HFFc6 (cell line): ENCODE measurements at places on chromosomes 7 and 10.

DNA sequence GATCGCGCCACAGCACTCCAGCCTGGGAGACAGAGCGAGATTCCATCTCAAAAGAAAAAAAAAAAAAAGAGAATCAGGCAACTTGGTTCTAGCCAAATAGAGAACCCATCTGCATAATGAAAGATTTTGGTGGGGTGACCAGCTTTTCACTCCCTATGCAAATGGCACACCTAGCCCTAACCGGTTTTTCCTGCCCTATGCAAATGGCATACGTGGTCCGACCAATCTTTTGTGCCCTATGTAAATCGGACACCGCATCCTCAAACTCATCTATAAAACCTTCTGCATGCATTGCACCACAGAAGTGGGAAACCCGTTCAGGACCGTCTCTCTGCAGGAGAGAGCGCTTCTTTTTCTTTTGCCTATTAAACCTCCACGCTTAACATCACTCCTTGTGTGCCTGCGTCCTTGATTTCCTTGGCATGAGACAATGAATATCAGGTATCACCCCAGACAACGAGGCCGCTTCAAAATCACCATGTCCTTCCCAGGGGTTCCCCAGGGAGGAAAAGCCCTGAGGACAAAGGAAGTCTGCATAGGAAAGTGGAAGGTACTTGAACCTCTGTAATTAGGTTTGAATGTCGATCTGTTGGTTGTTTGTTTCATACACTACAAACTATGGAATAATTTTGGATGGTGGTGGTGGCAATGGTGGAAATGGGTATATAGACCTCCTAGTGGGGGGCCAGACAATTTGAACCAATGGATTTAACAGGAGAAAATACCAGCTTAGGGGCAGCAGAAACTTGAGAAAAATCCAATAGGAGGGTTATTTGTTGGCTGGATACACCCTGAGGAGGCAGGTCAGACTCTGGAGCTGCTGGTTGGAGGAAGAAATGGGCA lies 396.2 kb downstream of the TYW1 start:
- no peaks in the 10 kb centered on the region for H3K4me1 ChIP-seq
- H3K27me3 ChIP-seq = peaks cover 10% of the 10 kb centered on the region
- no peak for DNase-seq
- no peak overlapping the region for H3K4me3 ChIP-seq
- no peaks in the 10 kb centered on the region for H3K36me3 ChIP-seq

DNA sequence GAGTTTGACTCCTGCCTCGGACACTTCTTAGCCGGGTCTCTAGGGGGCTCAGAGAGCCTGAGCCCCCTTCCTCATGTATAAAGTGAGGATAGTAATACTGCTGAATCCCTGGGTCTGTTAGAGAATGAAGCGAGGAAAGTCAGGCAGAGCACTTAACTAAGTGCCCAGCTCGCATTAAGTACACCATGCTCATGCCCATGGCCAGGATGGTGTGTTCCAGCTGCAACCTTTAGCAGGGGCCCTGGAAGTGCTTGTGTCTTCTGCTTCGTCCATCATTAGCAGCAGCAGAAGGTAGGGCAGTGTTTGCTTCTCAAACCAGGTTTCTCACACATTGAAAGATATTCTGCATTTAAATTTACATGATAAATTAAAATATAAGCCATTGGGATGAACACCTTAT lies 27.3 kb upstream of the WDFY4 start:
- no peak overlapping the region for H3K4me3 ChIP-seq
- peaks cover 43% of the 10 kb centered on the region for H3K4me1 ChIP-seq
- H3K36me3 ChIP-seq = peaks cover 11% of the 10 kb centered on the region
- peaks cover 8% of the 10 kb centered on the region; the same call in 1 of the 2 replicates for H3K27me3 ChIP-seq
- no peak for DNase-seq
- no peak overlapping the region for H3K27ac ChIP-seq

- peaks cover 51% of the 10 kb centered on the region for H3K4me1 ChIP-seq
- no peak overlapping the region for H3K27ac ChIP-seq
- DNase-seq = no peak
- H3K27me3 ChIP-seq = 0 out of 2 replicates have a peak, but pooled peaks cover 2% of the 10 kb centered on the region
- peaks cover 17% of the 10 kb centered on the region for H3K36me3 ChIP-seq
- H3K4me3 ChIP-seq = no peak overlapping the region
These were observed 18.9 kb downstream of the CAMK2G start for GRCh38 chr10:73855413-73855812.

DNA sequence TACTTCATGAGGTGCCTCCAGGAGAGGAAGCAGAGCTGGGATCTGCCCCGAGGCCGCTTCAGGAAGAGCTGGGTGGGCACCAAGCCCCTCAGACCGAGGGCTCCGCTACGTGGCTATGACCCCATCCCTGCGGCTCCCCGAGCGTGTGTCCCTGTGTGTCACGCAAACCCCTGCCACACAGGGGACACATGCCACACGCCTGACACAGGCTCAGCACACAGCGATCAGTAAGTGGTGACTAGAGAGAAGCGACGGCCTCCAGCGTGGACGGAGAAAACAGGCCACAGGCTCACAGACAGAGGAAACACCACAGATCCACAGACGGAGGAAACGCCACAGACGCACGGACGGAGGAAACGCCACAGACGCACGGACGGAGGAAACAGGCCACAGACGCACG lies 18.5 kb downstream of the DIP2C start:
- peaks cover 15% of the 10 kb centered on the region for H3K36me3 ChIP-seq
- no peak overlapping the region; the same call in 1 of the 2 replicates for H3K27ac ChIP-seq
- H3K27me3 ChIP-seq = no peaks in the 10 kb centered on the region
- no peak for DNase-seq

DNA sequence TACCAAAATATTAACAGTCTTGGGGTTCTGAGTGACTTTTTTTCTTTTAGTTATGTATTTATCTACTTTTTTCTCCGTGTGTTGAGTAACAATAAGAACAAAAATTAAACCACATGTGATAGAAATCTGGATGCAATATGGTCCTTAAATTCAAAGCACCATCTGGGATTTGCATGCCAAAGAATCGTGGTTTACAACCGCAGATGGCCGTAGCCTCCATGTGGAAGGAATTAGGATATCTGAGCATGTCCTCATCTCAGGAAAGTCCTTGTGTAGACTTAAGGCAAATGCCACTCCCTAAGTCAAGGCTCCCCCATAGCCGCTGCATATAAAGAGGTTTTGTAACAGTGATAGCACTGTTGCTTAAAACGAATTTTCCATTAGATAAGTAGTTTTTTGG lies 304.0 kb downstream of the ZEB1 start:
- no peaks in the 10 kb centered on the region for H3K27me3 ChIP-seq
- peaks cover 46% of the 10 kb centered on the region for H3K4me1 ChIP-seq
- H3K36me3 ChIP-seq = peaks cover 32% of the 10 kb centered on the region
- peak overlapping the region; percentile 54; the same call in 1 of the 2 replicates for H3K27ac ChIP-seq
- peak overlapping the region; percentile 14; the same call in 1 of the 2 replicates for H3K4me3 ChIP-seq

DNA sequence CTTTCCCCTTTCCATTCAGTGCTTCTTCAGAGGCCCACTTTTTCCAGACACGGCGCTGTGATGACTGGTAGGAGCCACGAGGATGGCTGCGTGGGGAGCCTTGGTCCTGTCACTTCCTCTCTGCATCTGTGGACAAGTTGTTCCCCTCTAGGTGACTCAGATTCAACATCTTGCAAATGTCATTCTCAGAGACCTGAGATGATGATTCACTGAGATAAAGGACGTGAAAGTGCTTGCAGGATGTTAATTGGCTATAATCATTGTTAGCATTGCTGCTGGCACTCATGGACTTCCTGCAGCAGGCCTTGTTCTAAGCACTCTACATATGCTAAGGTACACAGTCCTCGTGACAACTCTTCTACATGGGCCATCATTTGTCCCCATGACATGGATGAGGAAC lies 489.8 kb upstream of the ZMIZ1 start:
- no peak overlapping the region for H3K27ac ChIP-seq
- no peaks in the 10 kb centered on the region for H3K36me3 ChIP-seq
- peaks cover 35% of the 10 kb centered on the region for H3K27me3 ChIP-seq
- H3K4me3 ChIP-seq = no peak overlapping the region
- peaks cover 6% of the 10 kb centered on the region for H3K4me1 ChIP-seq
